ENCODE measurements at places on chromosomes 12 and 14.

DNA sequence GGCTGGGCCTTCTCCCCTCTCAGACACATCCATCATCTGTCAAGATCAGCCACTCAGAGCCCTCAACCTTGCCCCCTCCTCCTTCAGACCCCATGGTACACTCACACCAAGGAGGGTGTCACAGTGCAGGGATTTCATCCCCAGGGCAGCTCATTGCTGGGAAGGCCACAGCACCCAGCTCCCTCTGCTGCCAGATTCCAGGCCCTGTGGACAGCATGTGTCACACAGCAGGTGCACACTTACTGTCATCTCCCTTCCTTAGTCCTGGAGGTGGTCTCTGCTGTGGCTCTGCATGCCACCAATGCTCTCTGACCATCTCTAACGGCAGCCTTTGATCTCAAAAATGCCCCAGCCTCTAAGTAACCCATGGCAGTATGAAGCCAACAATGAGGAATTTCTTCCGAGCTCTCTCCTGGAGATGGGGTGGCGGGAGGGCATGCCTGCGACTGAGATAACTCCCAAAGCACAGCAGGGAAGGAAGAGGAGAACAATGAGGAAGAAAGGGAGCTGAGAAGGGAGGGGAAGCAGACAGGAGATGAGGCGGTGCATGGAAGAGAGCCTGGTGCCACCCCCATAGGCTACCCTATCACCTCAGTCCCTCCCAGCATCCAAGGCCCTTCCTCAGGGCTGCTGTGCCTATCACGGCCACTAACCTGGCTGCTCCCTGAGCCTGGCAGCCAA is 101.0 kb downstream of the SINHCAF start:
- no peak for DNase-seq

DNA sequence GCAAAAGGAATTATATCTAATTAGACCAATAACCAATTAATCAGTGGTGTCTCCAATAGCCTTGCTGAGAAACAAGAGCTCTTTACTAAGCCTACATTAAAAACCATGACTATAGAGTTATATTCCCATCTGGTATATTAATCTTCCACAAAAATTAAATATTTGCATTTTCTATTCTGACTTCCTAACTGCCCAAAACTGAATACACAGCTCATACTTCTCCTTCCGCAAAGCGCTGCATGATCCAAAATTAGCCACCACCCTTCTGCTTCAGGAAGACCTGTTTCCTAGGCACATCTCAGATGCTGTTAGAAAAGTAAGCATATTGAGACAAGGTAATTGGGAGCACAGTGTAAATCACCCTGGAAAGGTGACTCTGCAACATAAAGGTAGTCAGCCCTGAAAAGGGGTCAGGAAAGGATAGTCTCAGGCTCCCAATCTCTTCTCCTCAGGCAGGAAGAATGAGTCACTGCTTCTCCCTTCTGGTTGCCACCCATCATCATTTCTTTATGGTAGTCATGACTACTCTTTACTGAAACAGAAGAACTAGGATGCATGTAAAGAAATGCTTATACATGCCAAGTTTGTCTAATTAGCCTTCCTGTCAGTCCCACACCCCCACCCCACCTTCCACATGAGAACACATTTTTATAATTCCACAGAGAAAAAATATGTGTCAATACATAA is 54.3 kb downstream of the PLCZ1 start:
- no peak for DNase-seq

DNA sequence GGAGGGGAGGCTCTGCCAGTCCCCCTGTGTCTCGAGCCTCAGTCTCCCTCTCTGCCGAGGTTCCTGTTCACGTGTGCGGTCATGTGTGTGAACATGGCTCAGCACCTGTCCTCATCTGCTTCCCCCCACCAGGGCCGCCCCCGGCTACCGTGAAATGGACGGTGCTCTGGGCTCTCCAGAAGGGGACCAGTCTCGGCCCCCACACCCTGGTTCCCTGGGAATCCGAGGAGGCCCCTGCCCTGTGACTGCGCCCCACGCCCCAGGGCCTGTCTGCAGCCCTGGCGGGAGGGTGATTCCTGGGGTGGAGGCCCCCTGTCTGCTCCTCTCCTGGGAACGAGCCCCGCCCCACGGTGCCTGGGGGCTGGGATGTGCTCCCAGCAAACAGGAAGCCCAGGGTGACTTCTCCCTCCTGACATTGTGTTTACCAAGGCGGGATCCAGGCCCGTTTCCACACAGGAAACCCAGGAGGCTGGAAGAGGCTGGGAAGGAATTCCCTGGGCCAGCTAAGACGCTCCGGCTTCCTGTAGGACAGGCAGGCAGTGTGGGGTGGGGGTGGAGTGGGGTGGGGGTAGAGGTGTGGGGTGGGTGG is 46.6 kb downstream of the KIF26A start:
- DNase-seq = no peak

- DNase-seq = no peak
Observed at GRCh38 chr14:78152201-78153063, 17.7 kb upstream of the NRXN3 start.

- no peak for DNase-seq
Observed at GRCh38 chr12:127077262-127078045, 1189.5 kb upstream of the TMEM132C start.

DNA sequence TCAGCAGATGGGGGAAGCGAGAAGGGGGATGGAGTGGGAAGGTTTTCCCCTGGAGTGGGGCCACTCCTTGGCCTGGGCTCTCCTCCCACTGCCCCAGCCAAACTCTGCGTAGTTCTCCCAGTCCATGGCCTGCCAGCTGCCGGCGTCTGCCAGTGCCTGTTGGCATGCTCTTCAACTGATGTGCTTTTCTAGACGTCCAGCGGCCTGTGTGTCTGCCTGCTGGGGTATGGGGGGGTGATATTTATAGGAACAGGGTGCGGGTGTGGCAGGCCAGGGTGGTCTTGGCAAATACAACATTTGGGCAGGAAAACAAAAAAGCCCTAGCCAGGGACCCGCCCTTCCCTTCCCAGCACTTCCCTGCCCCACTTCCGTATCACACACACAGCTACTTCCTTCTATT is 786.3 kb upstream of the NOVA1 start:
- no peak for DNase-seq

DNA sequence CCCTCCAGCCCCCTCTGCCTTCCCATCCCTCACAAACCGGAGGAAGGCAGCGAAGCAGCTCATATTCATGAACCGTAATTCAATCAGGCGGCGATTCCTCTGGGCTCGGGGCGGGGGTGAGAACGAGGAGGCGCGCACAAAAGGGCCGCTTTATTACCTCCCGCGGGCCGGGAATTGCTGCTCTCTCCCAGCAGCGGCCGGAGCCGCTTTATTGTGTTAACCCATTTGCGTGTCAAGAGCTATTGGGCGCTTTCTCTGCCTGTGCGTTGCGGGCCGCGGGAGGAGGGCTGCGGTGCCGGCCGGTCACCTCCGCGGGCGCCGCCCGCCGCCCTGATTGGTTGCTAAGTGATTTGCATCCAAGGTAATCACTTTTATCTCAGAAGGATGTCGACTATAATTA is 4.8 kb downstream of the FAM222A start:
- DNase-seq = no peak

- DNase-seq = no peak
Observed at GRCh38 chr14:90345239-90345557, 13.5 kb upstream of the NRDE2 start.

DNA sequence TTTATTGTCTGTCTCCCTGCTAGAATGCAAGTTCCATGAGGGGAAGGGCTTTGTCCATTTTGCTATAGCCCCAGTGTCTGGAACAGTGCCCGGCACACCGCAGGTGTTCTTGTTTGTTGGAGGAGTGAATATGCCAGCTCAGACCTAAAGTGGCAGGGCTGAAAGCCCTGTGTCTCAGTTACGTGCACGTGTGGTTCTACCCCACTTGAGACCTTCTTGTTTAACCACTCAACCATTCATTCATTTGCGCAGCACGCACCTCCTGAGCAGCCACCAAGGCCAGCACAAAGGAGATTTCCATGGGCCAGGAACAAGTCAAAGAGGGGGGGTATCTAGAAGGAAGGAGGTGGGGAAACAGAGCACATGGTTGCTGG is 338.0 kb upstream of the FKBP4 start:
- no peak for DNase-seq

GRCh38 chr12:107475900-107476299 is 209.7 kb upstream of the PWP1 start:
- DNase-seq = no peak

GRCh38 chr14:106842687-106843086 is 1316.3 kb downstream of the TMEM121 start:
- no peak for DNase-seq

DNA sequence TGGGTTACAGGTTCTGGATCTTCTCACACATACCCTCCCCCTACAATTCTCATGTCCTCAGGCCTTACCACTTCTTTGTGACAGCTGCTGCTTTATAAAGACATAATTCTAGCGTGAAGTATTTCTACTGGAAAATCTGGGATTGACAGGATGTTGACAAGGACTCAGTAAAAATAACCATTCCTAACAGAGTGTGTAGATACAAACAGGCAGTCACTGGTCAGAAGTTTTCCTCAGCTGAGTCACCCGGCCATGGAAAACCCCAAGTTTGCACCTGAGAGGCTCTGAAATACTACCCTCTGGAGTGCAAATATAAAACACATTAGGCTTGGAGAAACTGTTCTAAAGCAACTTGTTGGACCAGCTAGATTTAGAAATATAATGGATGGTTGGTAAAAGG is 54.4 kb downstream of the SPPL3 start:
- DNase-seq = no peak

GRCh38 chr14:41960281-41960680 is 353.6 kb downstream of the LRFN5 start:
- no peak for DNase-seq

GRCh38 chr12:112711507-112711906 is 80.0 kb upstream of the RPH3A start:
- no peak for DNase-seq

DNA sequence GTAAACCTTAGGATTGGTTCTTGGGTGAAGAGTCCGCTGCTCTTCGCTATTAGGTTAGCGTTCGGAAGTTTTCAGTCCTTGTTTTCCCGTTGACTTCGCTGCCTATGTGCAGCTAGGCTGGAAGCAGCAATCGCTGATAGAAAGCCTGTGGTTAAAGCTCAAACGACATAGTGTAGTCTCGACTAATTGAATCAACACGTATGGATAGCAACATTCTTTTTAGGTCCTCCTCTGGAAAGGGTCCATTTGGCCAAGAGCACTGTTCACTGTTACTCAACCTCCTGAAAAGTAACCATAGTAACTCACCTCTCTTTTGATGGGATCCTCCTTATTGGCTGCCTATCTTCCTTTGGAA is 355.5 kb downstream of the SNAPC1 start:
- DNase-seq = no peak

DNA sequence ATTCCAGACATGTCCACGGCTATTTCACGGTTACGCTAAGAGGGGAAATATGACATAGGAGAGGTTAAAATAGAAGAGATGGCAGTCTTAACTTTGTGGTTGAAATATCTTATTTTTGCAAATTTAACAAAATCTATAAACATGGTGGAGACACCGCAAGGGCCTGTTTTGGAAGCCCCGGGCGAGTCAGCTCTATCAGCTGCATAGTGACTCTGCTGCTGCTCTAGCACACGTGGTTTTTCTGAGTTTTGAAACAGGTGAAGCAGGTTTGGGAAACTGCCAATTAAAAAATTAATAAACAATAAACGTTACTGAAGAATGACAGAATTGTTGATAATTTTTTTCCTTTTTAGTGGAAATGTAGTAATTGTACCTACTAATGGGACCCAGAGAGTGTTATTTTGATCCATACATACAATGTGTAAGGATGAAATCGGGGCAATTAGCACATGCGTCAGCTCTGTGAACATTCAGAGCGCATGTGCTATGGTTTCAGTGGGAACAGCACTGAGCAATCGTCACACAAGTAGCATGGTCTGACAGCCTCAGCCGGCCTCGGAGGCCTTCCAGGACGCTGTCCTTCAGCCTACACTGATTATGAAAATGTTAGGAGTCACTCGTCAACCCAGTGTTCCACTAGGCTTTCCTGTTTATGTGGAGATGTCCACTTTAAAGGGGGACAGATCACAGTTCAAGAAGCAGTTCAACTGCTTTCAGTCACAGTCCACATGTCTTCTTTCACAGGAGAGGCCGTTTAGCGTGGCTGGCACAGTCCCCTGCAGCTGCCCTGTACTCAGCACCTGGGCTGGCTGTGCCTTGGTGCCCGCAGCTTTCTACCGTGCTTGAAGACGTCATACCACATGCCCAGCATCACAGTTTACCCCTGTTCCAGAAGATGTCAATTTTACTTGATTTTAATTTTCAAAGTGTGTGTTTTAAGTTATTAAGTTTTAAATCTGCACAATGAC is 51.8 kb downstream of the MOK start:
- DNase-seq = no peak
